Activated naive CD4-positive, alpha-beta T cell treated with anti-CD3 and anti-CD28 coated beads, Interleukin-2, amount 50 U/mL, for 72 hours (primary cell): ENCODE measurements at places on chromosomes 4 and X.

DNA sequence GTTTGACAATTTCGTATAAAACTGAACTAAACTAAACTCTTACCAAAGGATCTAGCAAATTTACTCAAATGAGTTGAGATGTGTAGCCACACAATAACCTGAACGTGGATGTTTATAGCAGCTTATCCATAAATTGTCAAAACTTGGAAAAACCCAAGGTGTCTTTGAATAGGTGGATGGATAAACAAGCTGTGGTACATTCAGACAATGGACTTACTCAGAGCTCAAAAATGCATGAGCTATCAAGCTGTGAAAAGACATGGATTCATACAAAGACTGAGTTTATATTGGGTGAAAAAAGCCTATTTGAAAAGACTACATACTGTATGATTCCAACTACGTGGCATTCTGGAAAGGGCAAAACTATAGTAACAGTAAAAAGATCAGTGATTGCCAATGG is 69.5 kb downstream of the LARP1B start:
- DNase-seq: no peak

GRCh38 chr4:41693629-41694028 is 54.9 kb downstream of the PHOX2B start:
- no peak for DNase-seq

GRCh38 chrX:137354851-137355250 is 211.1 kb upstream of the ZIC3 start:
- no peak for DNase-seq

GRCh38 chr4:169222761-169223160 is 48.0 kb downstream of the SH3RF1 start:
- no peak for DNase-seq

GRCh38 chrX:84876876-84877275 is 126.8 kb upstream of the APOOL start:
- no peak for DNase-seq

- no peak for DNase-seq
These were observed 10.3 kb downstream of the MAOA start for GRCh38 chrX:43666311-43666912.
